ENCODE measurements at places on chromosomes 7 and 10.

DNA sequence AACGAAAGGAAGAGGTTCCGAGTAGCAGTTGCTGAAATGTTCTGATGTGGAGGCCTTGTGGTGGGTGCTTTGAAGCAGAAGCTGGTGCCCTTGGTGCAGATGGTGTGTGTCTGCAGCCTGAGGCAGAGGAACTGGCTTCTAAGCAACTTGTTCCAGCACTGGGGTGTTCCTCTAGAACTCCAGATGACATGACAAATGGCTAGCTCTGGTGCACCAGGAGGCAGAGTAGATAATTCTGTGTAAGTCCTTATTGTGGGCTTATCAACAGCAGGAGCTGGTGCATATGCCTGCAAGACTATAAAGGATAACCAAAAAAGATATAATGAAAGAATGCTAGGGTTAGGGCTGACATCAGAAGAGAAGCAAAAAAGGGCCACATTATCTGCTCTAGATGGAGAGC, 76.5 kb downstream of the ARL5B start:
- DNase-seq = no peak

DNA sequence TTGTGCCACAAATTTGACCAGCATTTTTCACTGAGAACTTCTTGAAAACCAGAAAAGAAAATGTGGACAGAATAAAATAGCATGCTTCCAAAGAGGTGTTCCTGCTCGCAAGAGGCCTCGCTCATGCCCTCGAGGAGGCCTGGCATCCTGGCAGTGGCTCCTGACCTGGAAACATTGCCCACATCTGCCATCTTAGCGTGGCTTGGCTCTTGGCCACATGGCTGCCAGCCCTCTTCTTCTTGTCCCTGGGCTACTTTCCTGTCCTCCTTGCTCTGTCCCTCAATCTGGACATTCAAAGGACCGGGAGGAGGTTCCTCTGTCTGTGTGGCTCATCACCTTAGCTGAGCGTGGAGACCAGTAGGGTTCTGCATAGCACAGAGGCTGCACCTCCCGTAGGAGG, 131.6 kb upstream of the TMEM72 start:
- no peak for DNase-seq

DNA sequence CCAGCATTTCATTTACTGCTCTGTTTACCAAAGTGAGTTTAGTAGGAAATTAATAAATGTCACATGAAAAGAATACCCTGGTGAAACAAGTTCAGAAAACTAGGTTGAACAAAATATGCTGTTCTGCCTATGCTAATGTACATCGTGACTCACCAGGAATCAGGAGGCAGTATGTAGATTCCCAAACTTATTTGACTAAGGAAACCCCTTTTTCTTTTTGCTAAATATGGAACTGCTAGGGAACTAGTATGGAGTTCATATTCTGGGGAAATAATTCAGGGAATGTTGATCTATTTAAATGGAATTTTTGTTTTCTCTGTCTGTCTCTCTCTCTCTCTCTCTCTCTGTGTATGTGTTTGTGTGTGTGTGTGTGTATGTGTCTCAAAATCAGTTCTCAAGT, 49.9 kb upstream of the EXOC4 start:
- no peak for DNase-seq

DNA sequence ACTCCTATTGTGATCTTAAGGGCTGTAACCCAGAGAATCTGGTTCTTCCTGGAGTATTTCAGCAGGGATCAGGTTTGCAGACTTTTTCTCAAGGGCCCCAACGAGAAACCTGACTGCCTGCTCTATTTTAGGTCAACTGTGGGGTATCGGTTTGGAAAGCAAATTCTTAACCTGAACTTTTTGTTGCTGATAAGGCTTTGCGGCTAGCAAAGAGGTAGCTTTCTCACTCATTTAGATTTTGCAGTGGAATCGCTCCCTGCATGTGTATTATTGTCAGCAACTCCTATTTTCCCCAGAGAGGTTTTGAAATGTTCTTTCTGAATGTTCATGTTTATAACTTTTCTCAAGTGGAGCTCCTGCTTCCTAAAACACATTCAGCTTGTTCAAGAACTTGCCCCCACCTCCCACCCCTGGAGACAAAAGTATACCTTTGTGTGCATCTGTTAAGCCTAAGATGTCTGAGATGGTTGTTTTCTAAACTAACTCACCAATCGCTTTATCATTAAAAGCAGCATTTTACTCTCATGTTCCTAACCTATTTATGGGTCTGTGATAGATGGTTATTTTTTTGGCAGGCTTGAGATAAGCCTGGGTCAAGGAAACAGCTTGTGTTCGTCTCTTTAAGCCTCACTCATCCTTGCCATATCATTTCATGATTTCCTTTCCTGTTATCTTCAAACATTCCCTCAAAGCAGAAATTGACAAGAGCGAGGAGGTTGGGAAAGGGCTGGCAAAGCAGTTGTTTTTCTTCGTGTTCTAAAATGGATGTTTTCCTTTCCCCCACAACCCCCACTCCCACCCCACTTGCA, 129.8 kb downstream of the BAMBI start:
- DNase-seq = no peak

GRCh38 chr7:106736508-106737201, 75.7 kb upstream of the CCDC71L start:
- DNase-seq = peak; percentile 86

DNA sequence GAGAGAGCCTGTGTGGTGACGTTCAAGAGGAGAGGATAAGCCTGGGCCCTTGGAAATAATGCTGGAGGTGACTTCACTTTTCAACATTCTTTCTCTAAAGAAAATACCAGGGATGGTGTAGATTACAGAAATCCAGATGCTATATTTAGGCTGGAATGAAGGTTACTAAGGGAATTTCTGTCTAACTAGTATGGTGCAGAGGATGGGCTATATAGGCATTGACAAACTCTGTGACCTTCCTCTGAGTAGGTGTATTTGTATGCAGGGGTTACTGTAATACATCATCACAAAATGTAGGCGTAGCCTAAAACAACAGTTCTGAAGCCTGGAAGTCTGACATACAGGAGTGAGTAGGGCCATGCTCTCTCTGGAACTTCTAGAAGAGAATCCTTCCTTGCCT, 155.3 kb upstream of the INHBA start:
- no peak for DNase-seq

- no peak for DNase-seq
Observed at GRCh38 chr7:50509459-50509858, 55.7 kb downstream of the DDC start.

DNA sequence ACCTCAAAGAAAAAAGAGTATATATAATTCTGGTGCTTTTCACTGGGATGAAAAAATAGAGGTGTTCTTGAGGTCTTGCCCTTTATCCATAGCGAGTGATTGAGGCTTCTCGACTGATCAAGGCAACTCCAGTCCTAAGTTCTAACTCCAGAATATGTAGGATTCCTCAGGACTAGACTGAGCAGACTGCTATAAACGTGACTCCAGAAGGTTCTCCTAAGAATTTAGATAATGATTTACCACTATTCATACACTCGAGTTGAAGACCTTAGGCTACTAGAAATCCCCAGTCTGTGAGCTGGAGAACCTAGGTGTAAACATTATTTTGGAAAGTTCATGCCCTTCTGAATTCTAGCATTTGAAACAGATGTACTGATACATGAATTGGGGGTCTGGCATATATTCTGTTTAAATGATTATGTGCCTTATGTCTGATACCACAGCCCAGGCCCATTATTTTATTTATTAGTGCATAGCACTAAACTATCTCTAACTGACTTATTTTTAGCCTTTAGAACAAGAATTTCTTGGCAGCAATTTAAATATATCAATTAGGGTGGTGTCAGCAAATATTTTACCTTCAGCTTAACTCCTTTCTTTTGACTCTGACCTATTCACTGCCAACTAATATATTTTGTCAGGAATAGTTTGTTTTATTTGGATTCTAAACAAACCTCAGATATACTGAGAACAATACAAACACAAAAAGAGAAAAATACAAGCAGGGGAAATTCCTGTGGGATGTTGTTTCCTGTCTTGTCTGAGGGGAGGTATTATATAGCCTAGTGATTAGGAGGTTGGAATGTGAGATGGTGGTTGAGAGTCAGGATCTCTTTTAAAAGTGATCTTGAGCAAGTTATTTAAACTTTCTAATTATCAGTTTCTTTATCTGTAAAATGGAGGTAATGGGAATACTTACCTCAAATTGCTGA, 75.8 kb downstream of the PODXL start:
- no peak for DNase-seq

- no peak for DNase-seq
Observed at GRCh38 chr7:23956772-23957576, 247.0 kb downstream of the STK31 start.

DNA sequence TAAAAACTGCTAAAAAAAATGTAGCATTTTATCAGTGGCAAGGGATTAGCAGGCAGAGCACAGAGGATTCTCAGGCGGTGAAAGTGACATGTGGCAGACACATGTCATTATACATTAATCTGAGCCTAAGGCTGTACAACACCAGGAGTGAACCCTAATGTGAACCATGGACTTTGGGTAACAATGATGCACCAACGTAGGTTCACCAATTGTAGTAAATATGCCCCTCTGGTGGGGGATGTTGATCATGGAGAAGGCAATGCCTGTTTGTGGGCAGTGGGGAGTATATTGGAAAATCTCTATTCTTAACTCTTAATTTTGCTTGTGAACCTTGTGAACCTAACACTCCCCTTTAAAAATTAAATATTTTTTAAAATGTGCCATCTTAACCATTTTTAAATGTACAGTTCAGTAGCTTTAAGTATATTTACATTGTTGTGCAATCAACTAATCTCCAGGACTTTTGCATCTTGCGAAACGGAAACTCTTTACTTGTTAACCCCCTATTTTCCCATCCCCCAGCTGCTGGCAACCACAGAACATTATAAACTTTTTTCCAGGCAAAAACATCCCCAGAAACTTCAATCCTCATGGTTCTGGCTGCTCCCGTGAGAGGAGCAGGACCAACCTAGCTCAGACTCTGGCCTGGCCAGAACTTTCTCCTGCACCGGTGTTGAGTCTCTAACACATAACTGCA, 29.9 kb downstream of the LRRC20 start:
- no peak for DNase-seq

- no peak for DNase-seq
Observed at GRCh38 chr7:16078076-16078952, 343.0 kb downstream of the CRPPA start.

GRCh38 chr7:129188372-129188891, at the start of gene SMO:
Gene SMO, plus strand, starts transcription at chr7:129188633. Its CDS starts 519 bp downstream, at chr7:129189152.
- no peak for DNase-seq

DNA sequence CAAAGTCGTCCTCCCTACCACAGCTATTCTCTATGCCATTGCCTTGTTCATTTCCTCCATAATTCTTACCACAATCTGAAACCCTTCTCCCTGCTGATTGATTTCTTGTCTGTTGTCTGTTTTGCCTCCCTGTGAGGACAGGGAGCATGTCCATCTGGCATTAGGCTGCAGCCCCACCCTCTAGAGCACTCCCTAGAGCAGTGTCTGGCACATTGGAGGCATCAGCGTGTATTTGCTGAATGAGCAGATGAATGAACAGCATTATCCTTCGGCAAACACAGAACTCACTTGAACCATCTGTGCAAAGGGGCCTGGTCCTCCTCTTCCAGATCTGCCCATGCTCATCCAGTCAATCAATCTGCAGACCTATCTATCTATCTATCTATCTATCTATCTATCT, 5.1 kb upstream of the DMBT1 start:
- no peak for DNase-seq

- no peak for DNase-seq
Observed at GRCh38 chr10:385571-386300, 250.5 kb downstream of the ZMYND11 start.

DNA sequence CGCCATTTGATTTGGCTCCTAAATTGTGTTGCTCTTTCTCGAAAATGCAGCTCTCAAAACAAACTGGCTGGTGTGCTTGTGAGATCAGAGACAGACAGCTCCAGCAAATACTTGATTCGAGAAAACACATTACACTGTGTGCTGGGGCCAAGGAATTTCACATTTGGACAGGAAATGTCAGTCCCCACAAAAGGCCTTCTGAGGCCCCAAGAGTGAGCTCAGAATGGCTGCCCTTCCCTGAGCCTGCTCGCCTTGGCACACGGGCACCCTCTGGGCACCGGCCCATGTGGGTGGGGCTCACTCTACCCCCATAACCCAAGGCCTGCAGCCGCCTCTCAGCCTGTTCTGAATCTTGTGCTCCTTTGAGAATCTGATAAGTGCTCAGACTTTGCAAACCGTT, 13.9 kb upstream of the HSPA12A start:
- DNase-seq = no peak

- no peak for DNase-seq
Observed at GRCh38 chr10:4437791-4438190, 388.2 kb upstream of the AKR1E2 start.

DNA sequence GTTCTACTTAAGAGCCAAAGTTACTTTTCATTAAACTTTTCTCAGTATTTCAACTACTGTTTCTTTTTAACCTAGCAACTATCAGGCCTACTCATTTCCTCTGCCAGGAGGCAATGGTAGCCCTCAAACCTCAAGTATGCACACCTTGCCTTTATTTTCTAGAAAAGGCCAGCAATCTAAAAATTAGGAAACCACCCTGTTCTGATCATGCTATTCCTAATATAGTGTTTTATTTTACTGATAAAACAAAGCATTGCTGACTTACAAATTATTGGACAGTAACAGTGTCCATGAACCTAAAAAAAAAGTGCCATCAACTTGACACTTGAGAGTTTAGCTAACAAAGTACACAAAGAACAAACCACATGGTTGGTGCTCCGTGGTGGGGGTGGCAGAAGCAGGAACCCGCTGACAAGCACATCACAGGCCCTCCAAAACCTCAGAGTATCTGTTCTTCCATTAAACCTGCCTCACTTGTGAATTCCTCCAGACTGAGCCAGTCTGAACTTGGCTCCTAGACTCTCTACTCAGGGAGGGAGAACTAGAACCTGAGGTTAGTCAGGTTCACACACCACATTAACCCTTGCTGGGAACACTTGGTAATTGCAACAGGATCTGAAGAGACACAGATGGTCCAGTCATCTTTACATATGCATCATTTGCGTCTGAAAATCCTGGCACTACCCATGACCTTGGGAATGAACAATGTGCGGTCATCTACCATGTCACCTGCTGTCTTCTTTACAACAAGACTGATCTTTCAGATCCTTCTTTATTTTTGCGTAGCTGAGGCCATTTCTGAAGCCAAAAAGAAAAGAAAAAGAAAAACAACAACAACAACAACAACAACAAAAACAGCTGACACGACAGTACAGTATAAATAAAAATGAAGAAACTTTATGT, 31.9 kb downstream of the PIP4K2A start:
- peak; percentile 18 for DNase-seq

DNA sequence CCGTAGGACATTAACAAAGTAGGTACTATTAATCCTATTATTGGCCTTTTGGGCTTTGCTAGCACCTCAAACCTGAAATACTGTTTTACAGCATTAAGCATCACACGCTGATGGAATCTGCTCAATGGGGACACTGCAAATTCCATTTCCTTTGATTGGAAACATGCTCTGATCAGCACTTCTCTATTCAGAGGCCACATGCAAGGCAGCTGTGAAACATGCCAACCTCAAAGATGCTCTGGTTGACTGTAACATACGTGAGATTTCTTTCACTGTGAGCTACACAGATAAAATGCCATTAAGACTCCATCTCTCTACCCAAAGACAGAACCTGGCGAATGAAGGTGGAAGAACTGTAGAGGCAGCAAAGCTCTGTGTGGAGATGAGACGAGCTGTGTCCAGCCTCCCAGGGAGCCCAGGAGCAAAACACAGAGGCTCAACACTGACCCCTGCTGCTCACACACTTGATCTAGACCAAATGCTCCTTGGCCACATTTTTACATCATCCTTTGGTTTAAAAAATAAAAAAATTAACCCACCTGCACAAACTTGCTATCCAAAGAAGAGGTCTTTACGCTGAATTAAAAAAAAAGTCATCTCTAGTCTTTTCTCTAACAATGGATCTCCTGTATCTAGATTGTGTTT, 8.0 kb downstream of the RSU1 start:
- DNase-seq = peak; percentile 70

Data from T-helper 2 cell (primary cell).